ENCODE measurements at places on chromosomes 5 and 9.

- no peak for DNase-seq
Measured at GRCh38 chr9:72185561-72185960, 36.3 kb downstream of the GDA start.

GRCh38 chr5:167105941-167106340, 1185.5 kb upstream of the WWC1 start:
- DNase-seq, result no peak

DNA sequence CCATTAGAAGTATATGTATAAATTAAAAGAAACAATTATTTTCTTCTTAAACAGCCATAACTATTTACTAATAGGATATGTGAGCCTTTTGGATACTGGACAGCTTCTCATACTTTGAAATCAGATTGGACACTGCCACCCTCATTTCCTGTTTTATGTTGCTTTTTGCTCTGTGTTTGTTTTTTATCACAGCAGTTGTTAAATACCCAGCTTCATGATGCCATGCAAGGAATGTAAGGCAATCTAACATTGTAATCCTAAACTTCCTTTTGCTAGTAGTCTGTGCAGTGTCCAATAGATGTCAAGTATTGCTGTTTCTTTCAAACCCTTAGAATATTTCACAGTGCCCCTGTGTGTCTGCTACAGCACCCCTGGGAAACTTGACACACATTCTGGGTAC, 56.2 kb downstream of the CNTLN start:
- DNase-seq, result no peak

GRCh38 chr5:153551537-153552079, 61.1 kb downstream of the GRIA1 start:
- DNase-seq, result peak; percentile 5

DNA sequence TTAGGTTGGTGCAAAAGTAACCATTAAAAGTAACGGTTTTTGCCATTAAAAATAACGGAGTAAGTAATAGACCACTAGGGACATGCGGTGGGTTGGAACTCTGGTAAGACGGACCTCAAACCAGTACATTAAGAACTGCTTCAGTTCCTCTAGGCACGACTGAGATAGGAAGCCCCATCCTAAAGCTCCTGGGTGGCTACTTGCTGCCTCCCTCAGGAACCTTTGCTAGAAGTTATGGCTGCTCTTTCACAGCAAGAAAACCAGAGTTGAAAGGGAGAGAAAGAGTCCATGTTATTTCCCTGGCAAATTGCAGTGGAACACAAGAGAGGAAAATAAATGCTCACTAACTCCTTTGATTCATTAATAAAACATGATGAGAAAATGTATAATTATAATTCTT, 47.6 kb downstream of the MCTP1 start:
- no peak for DNase-seq
